ENCODE measurements at places on chromosomes 1 and 21. TPM values are rescaled to one million over a fixed set of nuclear protein-coding genes. Genes with fewer than 3 reads are reported as not detected.
A peak's percentile ranks its signal among the peaks of the same experiment; 100 is the strongest.

The FCER1G gene
- total RNA-seq, result 0.98 TPM

DNA sequence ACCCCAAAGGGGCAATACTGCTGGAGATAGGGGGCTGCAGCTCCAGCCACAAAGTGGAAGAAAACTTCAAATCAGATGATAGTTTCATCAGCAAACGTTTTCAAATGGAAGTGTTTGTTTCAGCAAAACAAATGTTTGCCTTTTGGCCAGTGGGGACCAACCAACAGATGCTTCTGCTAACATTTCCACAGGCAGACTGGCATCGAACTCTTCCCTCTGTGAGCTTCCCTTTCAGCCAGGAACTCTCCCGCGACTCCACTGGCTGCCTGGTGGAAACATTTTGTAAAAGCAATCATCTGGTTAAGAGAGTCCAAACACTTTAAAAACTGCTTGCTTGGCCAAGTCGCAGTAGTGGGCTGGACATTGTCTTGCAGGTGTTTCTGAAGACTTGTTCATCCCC, 30.7 kb downstream of the CENPF start:
- H3K4me3 ChIP-seq, result no peak overlapping the region
- H3K4me1 ChIP-seq, result peaks cover 20% of the 10 kb centered on the region
- DNase-seq, result no peak
- H3K27me3 ChIP-seq, result no peaks in the 10 kb centered on the region

The GPR37L1 gene
- not detected for total RNA-seq

GRCh38 chr1:205440476-205441317, 15.1 kb downstream of the BLACAT1 start:
- no peaks in the 10 kb centered on the region for H3K36me3 ChIP-seq
- H3K4me3 ChIP-seq, result peak overlapping the region; percentile 70
- no peaks in the 10 kb centered on the region for H3K27me3 ChIP-seq
- peak; percentile 87 for DNase-seq
- peaks cover 17% of the 10 kb centered on the region for H3K4me1 ChIP-seq

- H3K4me1 ChIP-seq, result no peaks in the 10 kb centered on the region
- no peak overlapping the region for H3K27ac ChIP-seq
- no peaks in the 10 kb centered on the region for H3K36me3 ChIP-seq
- DNase-seq, result no peak
- H3K27me3 ChIP-seq, result no peaks in the 10 kb centered on the region
Observed at GRCh38 chr1:30895382-30895943, 13.1 kb downstream of the SDC3 start.

DNA sequence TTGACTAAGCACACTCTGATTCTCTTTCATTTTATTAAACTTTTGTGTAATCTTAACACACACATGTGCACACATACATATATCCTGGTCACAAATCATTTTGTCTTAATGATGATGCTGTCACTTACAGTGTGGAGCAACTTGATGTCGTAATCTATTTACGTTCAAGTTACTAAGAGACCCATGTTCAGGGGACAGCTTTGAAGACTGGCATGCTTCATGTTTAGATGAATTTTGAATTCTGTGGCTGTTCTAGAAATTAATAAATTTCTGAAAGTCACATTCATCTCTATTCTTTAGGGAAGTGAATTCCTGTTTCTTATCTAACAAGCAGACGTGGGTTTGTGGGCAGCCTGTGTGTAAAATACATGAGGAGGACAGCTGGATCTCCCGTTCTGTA, 1637.8 kb downstream of the PLA2G4A start:
- H3K36me3 ChIP-seq, result no peaks in the 10 kb centered on the region
- no peak overlapping the region for H3K4me3 ChIP-seq
- H3K27me3 ChIP-seq, result no peaks in the 10 kb centered on the region
- DNase-seq, result no peak
- no peak overlapping the region for H3K27ac ChIP-seq

- no peak overlapping the region for H3K27ac ChIP-seq
- no peaks in the 10 kb centered on the region for H3K4me1 ChIP-seq
Observed at GRCh38 chr1:231990388-231990787, 363.8 kb downstream of the DISC1 start.

The ALPL gene
- total RNA-seq, result not detected

- H3K4me3 ChIP-seq, result no peak overlapping the region
- no peaks in the 10 kb centered on the region for H3K36me3 ChIP-seq
- peaks cover 4% of the 10 kb centered on the region for H3K27me3 ChIP-seq
- H3K27ac ChIP-seq, result no peak overlapping the region
- peaks cover 3% of the 10 kb centered on the region for H3K4me1 ChIP-seq
- DNase-seq, result no peak
Observed at GRCh38 chr1:232766241-232766890, 38.9 kb upstream of the MAP10 start.

GRCh38 chr1:36520771-36521420, 38.2 kb upstream of the CSF3R start:
- no peak overlapping the region for H3K4me3 ChIP-seq
- H3K27ac ChIP-seq, result no peak overlapping the region
- no peak for DNase-seq
- H3K27me3 ChIP-seq, result no peaks in the 10 kb centered on the region

The KRTAP12-2 gene
- not detected for total RNA-seq

GRCh38 chr21:34609244-34609932, 5.5 kb downstream of the RCAN1 start:
- H3K36me3 ChIP-seq, result no peaks in the 10 kb centered on the region
- no peak overlapping the region for H3K4me3 ChIP-seq
- peaks cover 25% of the 10 kb centered on the region for H3K4me1 ChIP-seq
- no peaks in the 10 kb centered on the region for H3K27me3 ChIP-seq
- H3K27ac ChIP-seq, result no peak overlapping the region

- peaks cover 3% of the 10 kb centered on the region for H3K27me3 ChIP-seq
- H3K4me3 ChIP-seq, result no peak overlapping the region
- DNase-seq, result no peak
- H3K27ac ChIP-seq, result no peak overlapping the region
Observed at GRCh38 chr1:150194381-150195031, 41.4 kb downstream of the ANP32E start.

GRCh38 chr1:82492159-82492558, 691.4 kb downstream of the ADGRL2 start:
- no peak for DNase-seq
- no peaks in the 10 kb centered on the region for H3K27me3 ChIP-seq
- no peaks in the 10 kb centered on the region for H3K4me1 ChIP-seq
- H3K4me3 ChIP-seq, result no peak overlapping the region

The NLRP3 gene
- 1.5 TPM for total RNA-seq

The LORICRIN gene
- total RNA-seq, result not detected

The SPATA21 gene
- not detected for total RNA-seq

DNA sequence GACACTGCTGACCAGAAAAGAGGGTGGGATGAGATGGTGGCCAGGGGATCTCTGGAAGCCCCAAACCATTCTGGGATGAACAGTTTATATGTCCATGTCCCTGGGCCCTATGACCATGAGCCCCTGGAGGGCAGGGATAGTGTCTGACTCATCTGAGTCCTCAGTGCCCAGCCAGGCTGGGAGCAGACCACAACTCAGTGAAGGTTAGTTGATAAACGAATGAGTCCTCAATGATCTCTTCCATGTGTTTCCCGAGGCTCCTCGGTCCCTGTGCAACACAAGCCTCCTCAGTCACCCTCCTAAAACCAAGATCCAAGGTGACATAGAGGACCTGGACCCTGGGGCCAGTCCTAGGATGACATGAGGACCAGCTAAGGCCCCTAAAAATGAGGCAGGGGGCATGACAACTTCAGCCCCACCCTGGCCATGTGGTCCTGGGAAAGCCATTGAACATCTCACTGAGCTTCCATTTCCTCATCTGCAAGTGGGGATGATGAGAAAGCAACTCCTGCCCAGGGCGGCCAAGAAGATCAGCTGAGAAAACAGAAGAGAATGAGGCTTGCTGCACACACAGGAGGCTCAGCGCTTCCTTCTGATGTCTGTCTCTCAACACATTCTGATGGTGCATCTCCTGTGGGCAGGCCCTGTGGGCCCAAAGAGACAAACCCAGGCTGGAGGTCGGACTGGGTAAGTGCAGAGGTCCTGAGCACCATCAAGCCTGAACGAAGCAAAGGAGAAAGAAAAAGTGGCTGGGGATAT, 86.3 kb downstream of the GLIS1 start:
- no peak for DNase-seq
- H3K36me3 ChIP-seq, result no peaks in the 10 kb centered on the region
- H3K27ac ChIP-seq, result no peak overlapping the region
- H3K27me3 ChIP-seq, result peaks cover 3% of the 10 kb centered on the region
- H3K4me1 ChIP-seq, result no peaks in the 10 kb centered on the region

DNA sequence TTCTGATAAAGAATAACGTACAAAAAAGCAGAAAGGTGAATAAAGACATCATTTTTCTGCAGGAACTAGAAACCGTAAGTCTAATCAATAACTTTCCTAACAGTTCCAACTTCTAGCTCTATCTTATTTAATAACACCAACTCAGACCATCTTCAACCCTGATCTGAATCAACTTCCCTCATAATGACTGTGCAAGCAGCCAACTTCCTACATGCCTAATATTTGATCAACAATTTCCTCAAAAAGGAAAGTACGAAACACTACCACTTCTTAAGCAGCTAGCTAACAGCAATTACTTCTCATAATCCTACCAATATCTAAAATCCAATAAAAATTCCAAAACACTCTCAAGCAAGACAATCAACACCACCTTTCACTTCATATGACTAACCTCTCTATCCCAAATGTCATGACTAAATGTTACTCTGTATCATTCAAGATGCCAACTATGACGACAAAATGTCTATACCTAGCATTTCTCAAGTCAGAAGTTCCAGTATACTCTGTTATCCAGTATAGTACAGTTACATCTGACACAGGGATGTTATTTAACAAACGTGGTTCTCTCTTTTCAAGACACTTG, 1.7 kb downstream of the COP1 start:
- no peak for DNase-seq
- H3K4me1 ChIP-seq, result peaks cover 35% of the 10 kb centered on the region
- H3K4me3 ChIP-seq, result peak overlapping the region; percentile 98
- H3K36me3 ChIP-seq, result peaks cover 24% of the 10 kb centered on the region

The S100A2 gene
- 7.0 TPM for total RNA-seq

GRCh38 chr1:165476776-165477175, 31.9 kb upstream of the RXRG start:
- H3K27me3 ChIP-seq, result peaks cover 21% of the 10 kb centered on the region
- H3K27ac ChIP-seq, result no peak overlapping the region
- no peak overlapping the region for H3K4me3 ChIP-seq
- DNase-seq, result no peak

The KRTAP11-1 gene
- not detected for total RNA-seq

DNA sequence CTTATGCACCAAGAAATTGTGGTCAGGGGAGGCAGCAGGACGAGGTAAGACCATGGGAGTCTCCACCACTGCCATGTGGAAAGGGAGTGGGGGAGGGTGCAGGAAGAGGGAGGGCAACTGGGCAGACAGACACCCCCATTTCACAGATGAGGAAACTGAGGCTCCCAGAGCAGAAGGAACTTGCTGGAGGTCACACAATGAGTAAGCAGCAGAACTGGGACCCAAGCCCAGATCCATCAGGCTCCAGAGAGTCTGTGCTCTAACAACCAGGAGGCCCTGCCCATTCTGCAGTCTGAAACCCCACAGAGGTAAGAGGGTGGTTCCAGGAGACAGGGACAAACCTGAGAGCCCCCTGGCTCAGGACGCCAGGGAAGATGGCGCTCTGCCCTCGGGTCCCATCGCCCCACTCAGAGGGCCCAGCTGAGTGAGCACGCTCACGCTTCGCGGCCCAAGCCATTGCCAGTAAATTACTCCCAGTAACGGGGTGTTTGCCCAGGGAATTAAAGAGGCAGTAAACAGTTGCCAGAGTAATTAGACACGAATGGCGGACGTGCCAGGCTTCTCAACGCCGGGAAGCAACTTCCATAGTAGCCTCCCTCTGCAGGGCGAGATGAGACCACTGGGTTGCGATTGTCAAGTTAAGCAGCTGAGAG, 59.2 kb downstream of the MATN1 start:
- H3K4me3 ChIP-seq, result no peak overlapping the region
- H3K4me1 ChIP-seq, result no peaks in the 10 kb centered on the region
- DNase-seq, result no peak
- H3K27me3 ChIP-seq, result no peaks in the 10 kb centered on the region

GRCh38 chr1:44801491-44802305, 1.5 kb downstream of the PLK3 start:
- H3K36me3 ChIP-seq, result peaks cover 54% of the 10 kb centered on the region
- peaks cover 52% of the 10 kb centered on the region for H3K4me1 ChIP-seq
- no peaks in the 10 kb centered on the region for H3K27me3 ChIP-seq
- DNase-seq, result peak; percentile 65
- peak overlapping the region; percentile 92 for H3K27ac ChIP-seq

DNA sequence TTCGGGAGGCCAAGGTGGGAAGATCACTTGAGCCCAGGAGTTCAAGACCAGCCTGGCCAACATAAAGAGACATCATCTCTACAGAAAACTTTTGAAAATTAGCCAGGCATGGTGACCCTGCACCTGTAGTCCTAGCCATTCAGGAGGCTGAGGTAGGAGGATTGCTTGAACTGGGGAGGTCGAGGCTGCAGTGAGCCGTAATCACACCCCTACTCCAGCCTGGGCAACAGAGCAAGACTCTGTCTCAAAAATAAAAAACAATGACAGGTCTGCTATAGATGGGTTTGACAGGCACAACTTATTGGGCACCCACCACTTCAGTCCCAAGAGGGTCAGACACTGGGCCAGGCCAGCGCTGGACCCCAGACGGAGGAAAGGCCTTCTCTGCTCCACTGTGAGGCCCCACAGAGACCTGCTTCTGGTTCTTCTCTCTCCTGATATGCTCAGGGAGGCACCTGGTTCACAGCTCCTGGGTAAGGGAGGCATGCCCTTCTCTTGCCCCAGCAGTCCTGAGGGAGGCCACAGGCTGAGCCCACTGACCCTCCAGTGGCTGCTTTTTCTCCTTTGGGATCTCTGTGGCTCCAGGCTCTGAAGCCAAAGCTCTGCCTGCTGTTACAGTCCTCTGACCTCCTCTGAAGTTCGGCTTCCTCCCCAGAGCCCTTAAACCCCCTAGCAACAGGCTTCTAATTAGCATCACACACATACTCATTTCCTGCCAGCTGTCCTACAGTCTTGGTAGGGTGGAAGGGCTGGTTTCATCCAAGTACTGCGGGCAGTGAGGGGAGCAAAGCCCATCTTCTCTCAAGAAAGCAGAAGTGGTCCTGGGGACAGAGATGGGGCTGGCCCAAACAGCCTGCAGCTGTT, 14.4 kb downstream of the S100A16 start:
- no peaks in the 10 kb centered on the region for H3K36me3 ChIP-seq
- peaks cover 22% of the 10 kb centered on the region for H3K4me1 ChIP-seq
- H3K27me3 ChIP-seq, result no peaks in the 10 kb centered on the region

DNA sequence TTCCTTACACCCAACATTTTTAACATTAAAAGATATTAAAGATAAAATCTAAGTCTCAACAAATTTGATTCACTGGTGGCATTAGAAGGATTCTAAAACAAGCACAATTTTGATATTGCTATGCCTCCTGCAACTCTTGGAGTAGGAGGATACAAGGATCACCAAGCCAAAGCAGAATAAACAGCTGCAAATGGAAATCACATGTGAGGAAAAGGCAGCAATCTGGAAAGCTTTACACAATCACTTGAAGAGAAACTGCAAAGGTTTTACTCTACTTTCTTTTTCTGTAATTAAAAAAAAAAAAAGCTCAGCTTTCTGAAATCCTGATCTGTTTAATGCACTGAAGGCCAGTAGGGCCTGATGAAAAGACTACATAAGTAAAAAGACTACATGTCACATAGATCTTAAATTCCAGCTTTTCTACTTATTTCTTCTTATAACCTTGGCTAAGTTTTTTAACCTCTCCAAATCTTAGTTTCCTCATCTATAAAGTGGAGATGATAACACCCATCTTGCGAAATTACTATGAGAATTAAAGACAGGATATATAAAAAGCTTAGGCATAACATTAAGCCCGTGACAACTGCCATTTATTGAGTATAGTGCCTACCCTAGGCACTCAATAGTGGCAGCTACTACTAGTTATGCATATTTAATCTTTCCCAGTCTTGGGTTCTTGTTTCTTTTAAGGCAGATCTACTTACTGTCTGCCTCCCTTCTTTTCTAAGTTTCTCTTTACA, 73.5 kb downstream of the EPS15 start:
- peaks cover 22% of the 10 kb centered on the region for H3K4me1 ChIP-seq
- no peaks in the 10 kb centered on the region for H3K27me3 ChIP-seq
- H3K36me3 ChIP-seq, result peaks cover 36% of the 10 kb centered on the region
- H3K27ac ChIP-seq, result no peak overlapping the region
